ENCODE measurements at places on chromosomes 3 and 15. TPM values are rescaled to one million over a fixed set of nuclear protein-coding genes. Genes with fewer than 3 reads are reported as not detected.

The SOX2 gene
- 3.1 TPM for total RNA-seq

The PML gene
- total RNA-seq: 61.6 TPM

The HCLS1 gene
- total RNA-seq: 42.8 TPM

The SH2D7 gene
- not detected for total RNA-seq

DNA sequence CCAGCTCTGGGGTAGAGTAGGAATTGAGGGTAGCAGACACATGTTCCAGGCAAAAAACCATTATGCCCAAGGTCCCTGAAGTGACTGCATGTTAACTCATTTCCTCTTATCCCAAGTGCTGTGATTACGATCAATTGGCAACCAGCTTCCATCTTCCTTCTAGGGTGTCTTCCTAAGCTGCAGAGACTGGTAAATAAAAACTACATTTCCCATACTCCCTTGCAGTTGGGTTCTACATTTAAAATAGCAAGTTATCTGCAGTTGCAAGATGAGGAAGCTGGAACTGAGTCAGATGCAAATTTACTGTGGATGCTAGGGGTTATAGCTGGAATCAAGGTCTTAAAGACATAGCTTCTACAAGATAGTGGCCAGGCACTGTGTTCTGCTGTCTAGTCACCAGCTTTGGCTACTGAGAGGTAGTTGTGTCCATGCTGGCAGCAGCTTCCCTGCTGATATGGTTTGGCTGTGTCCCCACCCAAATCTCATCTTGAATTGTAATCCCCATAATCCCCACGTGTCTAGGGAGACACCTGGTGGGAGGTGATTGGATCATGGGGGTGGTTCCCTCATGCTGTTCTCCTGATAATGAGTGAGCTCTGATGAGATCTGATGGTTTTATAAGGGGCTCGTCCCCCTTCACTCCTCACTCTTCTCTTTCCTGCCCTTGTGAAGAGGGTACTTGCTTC, 51.3 kb upstream of the FBN1 start:
- no peak for DNase-seq

DNA sequence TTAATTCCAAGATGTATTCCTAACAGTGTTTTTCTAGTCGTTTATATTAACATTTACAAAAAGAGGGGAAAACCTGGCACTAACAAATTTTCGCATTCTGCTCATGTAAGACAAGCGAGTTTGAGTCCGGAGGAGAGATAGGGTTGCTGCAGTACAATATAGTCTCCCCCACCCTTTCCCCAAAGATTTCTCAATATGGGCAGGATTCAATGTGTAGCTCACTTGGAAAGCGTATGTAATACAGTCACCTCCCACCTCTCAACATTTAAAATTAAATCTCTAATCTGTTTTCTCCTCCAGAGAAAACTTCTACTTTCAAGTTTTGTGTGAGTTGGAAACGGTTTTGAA, 57.9 kb downstream of the CMSS1 start:
- DNase-seq: no peak

GRCh38 chr15:86300390-86301125, 220.9 kb downstream of the AGBL1 start:
- no peak for DNase-seq

DNA sequence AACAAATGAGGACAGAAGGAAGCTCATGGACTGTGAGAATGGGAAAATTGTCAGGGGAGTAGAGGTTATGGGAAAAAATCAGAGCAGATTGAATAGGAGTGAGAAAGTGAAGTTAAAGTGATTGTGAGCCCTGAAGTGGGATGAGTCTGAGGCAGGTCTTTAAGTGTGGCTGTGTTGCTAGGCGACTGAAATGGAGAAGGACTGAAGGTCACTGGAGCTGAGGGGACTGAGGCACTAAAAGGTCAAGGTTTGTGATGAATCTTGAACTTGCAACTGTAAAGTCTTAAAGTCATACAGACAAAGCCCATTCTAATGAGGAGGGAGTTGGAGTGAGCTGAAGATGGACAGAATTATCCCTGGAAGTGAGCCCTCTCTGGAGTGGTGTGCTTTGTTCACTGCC, 518.9 kb downstream of the TUSC7 start:
- DNase-seq: no peak

GRCh38 chr3:72436863-72437592, 411.2 kb downstream of the SHQ1 start:
- no peak for DNase-seq

- DNase-seq: no peak
Observed at GRCh38 chr3:32568953-32569352, 1.7 kb downstream of the DYNC1LI1 start.

The CACNA2D2 gene
- total RNA-seq: 1.2 TPM

DNA sequence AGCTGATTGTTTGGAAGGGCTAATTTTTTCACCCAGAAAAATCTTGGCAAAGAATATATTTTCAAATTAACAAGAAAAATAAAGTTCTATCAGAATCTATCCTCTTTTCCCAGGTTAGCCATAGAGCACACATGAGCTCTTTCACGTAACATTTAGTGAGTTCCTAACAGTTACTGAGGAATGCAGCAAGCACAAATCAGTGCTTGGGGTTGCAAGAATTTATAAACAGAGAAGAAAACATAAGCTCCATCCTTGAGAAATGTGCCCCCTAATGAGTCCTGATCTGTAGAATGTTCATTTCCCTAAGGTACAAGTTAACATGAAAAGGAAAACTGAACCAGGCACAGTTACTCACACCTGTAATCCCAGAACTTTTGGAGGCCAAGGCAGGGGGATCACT, 13.9 kb downstream of the EOGT start:
- DNase-seq: no peak

The ITIH4 gene
- total RNA-seq: 4.6 TPM

The ALG1L2 gene
- not detected for total RNA-seq

GRCh38 chr3:95464346-95464745, 1350.0 kb upstream of the EPHA6 start:
- DNase-seq: no peak

The HYAL3 gene
- 3.8 TPM for total RNA-seq

GRCh38 chr15:45397116-45397665, 18.8 kb upstream of the GATM start:
- no peak for DNase-seq

Data from esophagus muscularis mucosa (tissue), 4 donors.